ENCODE measurements at places on chromosomes 4 and X.
A peak's percentile ranks its signal among the peaks of the same experiment; 100 is the strongest.

DNA sequence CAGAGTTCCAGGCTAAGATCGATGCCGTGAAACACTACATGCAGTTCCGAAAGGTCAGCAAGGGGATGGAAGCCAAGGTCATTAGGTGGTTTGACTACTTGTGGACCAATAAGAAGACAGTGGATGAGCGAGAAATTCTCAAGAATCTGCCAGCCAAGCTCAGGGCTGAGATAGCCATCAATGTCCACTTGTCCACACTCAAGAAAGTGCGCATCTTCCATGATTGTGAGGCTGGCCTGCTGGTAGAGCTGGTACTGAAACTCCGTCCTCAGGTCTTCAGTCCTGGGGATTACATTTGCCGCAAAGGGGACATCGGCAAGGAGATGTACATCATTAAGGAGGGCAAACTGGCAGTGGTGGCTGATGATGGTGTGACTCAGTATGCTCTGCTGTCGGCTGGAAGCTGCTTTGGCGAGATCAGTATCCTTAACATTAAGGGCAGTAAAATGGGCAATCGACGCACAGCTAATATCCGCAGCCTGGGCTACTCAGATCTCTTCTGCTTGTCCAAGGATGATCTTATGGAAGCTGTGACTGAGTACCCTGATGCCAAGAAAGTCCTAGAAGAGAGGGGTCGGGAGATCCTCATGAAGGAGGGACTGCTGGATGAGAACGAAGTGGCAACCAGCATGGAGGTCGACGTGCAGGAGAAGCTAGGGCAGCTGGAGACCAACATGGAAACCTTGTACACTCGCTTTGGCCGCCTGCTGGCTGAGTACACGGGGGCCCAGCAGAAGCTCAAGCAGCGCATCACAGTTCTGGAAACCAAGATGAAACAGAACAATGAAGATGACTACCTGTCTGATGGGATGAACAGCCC, 9.3 kb downstream of the CNGA2 start:
- no peak for DNase-seq

DNA sequence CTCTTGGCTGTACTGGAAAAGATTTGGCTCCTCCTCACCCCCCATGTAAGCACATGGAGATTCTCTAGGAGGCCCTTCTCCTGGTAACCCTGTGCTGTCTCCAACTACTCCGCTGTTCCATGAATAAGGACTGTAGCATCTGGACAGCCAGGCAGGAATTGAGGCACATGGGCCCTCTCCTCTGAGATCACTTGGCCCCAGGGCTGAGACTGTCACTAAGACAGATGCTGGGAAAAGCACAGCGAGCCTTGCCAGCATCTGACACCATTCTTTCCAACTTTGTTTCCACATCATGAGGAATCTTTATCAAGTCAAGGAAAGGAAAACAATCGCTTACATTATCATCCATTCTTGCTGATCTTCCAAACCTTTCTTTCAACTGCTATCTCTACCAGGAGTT, 222.6 kb upstream of the INTU start:
- DNase-seq, result peak; percentile 2

- no peak for DNase-seq
These were observed 470.5 kb downstream of the PCDH7 start for GRCh38 chr4:31190671-31191070.

DNA sequence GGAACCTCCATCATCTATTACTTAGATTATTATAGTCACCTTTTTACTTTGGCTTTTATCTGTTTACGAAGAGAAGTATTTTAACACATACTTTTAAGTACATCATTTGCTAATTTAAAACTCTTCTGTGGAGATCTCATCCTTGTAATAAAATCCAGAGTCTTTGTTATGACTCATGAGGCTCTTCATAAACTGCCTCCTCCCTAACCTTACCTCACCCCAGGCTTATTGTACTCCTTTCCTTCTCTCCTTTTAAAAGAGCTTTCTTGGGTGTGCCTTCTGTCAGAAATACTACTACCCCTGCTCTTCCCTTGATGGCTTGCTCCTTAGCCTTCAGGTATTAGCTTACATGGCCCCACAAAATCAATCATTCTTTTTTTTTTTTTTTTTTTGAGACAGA, 6.6 kb downstream of the ARL9 start:
- peak; percentile 17 for DNase-seq

DNA sequence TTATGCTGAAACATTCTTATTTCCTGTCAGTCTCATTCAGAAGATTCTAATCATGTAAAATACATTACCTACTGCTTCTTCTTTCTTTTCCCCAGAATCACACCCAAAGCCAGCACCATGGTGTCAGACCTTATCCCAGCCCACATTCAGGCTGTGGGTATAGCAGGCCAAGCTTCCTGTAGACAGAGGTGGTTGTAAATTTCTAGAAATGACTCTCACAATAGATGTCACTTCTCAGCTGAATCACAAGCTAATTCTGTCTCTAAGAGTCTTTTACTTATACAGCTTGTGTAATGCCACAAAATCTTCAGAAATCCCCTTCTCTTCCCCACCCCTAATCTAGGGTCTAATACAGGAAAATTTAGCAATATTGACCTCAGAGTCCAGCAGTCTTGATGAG, 239.6 kb downstream of the PARM1 start:
- no peak for DNase-seq

DNA sequence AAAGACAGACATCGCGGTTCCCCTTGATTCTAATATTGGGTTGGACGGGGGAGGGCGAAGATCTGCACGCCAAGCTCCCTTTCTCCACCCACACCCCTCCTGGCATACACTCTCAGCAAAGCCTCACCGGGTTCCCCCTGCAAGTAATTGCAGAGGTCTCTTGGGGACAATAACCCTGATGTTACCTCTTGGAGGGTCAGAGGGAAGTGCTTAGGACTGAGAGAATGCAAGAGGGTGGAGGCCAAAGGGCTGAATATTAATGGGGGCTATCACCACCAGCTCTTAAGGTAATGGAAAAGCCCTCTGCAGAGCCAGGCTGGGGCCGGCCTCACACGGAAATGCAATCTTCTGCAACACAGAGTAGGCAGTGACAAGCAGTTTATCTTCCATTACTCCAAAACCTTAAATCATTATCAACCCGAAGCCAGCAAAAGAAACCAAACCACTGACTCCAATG, 344.1 kb upstream of the GATB start:
- DNase-seq, result no peak

- peak; percentile 71 for DNase-seq
These were observed 718.6 kb downstream of the CCSER1 start for GRCh38 chr4:90845777-90846176.

DNA sequence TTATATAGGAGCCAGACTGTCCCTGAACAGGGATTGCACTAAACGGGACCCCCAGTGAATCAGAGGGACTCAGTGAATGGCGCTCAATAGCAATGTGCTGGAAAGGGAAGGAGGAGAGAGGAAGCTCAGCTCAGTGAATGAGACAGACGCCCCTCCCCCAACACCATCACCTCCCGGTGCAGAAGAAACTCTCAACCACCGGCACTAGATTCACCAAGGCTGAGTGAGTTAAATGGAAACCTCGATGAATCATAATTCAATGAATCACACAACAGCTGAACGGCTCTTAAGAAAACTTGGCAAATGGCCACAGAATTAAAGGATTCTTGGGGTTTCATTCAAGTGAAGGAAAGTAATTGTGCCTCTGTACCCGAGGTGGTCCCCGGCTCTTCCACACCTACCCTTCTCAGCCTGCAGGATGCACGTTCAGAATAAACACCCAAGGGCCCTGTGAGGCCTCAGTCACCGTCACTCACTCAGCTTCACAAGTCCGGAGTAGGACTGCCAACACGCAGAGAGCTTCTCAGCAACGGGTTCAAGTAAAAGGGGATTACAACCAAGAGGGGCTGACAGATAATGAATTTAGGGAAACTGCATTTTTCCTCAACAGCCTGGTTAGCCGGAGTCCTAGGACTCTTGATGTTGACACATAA, 29.3 kb downstream of the CRMP1 start:
- DNase-seq, result peak; percentile 90

GRCh38 chr4:177519481-177520260, 77.4 kb upstream of the AGA start:
- DNase-seq, result peak; percentile 36

GRCh38 chr4:152087335-152087734, 326.5 kb upstream of the GATB start:
- no peak for DNase-seq

GRCh38 chr4:86508436-86508835, 85.7 kb upstream of the PTPN13 start:
- DNase-seq, result peak; percentile 79

DNA sequence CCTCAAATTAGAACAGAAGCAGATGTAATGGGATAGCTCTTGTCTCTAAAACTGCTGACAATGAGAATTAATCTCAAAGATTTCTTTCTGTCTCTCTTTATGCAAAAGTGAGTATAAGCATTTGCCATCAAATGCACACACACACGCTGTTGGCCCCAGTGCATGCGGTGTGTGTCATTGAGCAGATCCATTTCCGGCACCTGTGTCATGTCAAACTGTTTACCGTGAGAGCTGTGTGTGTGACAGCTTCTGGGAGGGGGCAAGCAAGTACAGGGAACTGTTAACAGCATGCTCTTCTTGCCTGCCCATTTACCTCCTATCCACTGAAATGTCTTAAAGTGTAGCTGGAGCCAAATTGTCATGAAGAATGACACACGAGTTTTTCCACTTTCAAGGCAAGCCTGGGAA, 297.9 kb upstream of the FAT4 start:
- DNase-seq, result no peak

DNA sequence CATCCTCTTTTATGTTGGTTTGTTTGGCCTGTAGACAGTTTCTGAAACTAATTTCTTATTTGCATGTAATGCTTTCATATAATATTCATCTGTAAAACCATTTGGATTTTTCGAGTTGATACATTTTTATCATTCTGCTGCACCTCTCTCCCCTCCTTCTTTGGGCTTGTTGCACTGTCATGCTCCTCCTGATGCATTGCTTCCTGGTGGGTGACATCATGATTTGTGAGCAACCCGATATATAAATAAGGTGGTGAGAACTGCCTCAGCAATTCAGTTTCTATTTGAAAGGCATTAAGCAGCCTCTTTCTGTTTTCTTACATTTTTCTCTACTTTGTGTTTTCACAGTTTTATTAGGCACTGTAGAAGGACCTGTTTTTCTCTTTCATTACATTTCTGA, 515.7 kb downstream of the RPA4 start:
- DNase-seq, result peak; percentile 72

DNA sequence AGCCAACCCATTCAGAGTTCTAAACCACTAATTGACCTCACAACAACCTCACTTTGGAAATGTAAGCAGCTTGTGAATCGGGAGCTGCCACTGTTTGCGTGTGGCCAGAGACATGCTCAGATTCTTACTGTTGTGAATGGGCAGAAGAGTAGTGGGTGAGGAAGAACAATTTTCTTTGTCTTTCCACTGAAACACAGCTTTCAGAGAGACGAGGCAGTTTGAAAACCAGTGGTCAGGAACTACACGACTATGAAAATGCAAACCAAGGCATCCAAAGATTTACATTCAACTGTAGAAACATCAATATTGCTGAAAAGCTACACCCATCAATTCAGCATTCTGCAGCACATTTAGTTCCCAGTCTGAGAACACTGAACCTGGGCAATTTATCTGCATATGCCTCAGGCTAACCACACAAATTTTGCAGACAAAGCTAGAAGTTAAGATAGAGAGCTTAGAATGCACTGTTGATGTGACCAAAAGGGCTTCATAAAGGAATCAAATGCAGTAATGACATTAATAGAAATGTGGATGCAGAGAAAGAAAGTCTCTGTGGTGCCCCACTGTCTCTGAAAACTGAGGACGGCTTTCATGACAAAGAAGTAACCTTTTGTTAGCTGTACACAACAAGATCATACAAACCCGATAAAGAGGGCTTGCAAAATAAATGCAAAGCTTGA, 134.3 kb downstream of the APBB2 start:
- DNase-seq, result no peak
